Motor neuron (in vitro differentiated cells): ENCODE measurements at places on chromosomes 2 and 18. TPM values are rescaled to one million over a fixed set of nuclear protein-coding genes. Genes with fewer than 3 reads are reported as not detected.

Gene SERPINB4
- total RNA-seq: not detected in 2 replicates

Gene ASAP2
- total RNA-seq: 17.9 and 18.3 TPM in 2 replicates

Gene DPP10
- 9.0 and 9.3 TPM in 2 replicates for total RNA-seq

Gene ARL4C
- total RNA-seq: 55.1 and 55.5 TPM in 2 replicates

Gene OTOS
- not detected in 2 replicates for total RNA-seq

Gene OXER1
- 2.3 and 2.9 TPM in 2 replicates for total RNA-seq

Gene HOXD12
- 0.13 TPM in 1 of 2 replicates, not detected in the other for total RNA-seq

GRCh38 chr2:67070826-67071225, 326.3 kb upstream of the ETAA1 start:
- ATAC-seq: no peak

- no peak for ATAC-seq
These were observed 58.8 kb upstream of the LRRTM1 start for GRCh38 chr2:80363330-80363729.

DNA sequence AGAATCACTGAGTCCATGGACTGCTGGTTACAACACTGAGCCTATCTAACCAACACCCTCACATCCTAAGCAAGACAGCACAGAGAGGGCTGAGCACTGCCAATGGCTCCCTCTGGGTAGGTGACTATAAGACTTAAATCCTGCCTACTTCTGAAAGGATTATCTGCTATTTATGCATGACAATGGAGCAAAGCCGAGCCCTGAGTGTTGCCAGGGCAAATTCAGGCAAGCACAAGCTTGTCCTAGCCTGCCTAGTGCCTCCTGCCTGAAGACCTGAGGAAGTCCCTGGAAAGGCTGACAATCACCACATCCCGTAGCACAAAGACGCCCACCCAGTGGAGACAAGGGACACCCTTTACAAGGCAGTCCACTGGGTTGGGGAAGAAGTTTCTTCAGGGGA, 129.7 kb downstream of the OSR1 start:
- ATAC-seq: no peak

DNA sequence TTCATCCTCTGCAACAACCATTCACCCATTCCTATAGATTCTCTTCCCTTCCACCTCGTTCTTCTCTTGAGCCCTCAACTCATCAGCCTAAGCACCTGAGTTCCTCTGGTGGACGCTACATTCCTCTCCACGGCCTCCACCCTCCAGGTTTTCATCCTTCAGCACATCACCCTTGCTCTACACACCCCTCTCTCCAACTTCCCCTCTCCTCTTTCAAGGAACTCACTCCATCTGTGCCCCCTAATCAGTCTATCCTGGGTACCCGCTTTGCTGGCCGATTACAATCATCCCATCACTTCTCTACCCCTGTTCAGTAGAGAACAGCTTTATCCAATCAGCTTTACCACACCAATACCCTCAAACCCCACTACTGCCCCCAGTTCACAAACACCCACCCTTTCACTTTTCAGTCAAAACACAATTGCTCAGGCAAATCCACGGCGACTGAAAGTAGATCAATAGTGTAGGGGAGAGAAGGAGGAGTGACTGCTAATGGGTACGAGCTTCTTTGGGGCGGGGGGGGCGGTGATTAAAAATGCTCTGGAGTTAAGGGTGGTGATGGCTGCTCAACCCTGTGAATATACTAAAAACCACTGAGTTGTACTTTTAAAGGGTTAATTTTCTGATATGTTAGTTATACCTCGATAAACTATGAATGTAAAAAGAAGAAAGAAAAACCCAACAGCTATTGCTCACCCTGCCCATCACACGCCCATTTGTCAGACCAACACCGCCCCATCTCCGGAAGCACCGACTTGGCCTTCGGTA, 857 bp downstream of the DYM start:
- no peak for ATAC-seq

DNA sequence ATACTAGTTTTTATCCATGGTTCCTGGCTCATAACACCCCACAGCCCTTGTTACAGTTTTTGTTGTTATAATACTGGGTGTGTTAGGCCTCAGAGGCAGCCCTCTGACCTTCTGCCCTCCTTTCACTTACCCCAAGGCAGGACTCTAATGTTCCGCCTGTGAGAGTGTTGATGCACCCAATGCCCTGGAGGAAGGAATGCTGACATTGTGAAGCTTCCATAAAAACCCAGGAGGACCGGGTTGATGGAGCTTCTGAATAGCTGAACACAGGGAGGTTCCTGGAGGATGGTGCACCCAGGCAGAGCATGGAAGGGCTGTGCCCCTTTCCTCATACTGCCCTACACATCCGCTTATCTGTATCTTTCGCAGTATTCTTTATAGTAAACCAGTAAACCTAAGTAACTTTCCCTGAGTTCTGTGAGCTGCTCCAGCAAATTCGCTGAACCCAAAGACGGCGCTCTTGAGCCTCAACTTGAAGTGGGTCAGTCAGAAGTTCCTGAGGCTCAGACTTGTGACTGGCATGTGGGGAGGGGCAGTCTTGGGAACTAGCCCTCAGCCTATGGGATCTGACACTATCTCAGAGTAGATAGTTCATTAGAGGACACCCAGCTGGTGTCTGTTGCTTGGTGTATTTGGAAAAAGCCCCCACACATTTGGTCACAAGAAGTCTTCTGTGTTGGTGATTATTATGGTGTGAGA, 10.4 kb downstream of the STON1 start:
- ATAC-seq: no peak

- no peak for ATAC-seq
These were observed 134.7 kb upstream of the EPAS1 start for GRCh38 chr2:46162329-46163097.

GRCh38 chr2:47039913-47040562, 115.1 kb downstream of the STPG4 start:
- ATAC-seq: no peak

- peak; percentile 75 for ATAC-seq
These were observed 39.7 kb upstream of the GRP start for GRCh38 chr18:59180150-59180845.

DNA sequence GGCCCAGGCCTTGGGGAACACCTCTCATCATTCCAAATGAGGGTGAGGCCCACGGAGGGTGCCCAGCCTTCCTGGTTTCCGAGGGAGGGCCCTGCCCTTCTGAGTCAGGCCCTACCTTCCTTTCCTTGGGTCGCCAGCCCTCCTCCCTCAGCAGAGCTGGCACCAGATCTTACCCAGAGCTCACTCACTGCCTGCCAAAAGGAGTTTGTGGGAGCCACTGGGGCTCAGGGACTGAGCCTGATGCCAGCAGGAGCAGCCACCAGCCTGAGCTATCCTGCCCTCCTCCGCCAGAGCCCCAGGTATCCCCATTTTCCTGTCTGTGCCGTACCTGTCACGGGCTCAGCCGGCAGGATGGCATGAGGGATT, 64.1 kb downstream of the NRP2 start:
- ATAC-seq: no peak

GRCh38 chr2:9401646-9402371, 21.5 kb downstream of the ITGB1BP1 start:
- ATAC-seq: peak; percentile 6
